ENCODE measurements at places on chromosomes 6 and 20.

GRCh38 chr20:46021361-46022359 lies 7.4 kb upstream of the SLC12A5 start:
- peak; percentile 79 for DNase-seq

- DNase-seq = no peak
Observed at GRCh38 chr20:1702328-1702727, 44.7 kb upstream of the SIRPG start.

DNA sequence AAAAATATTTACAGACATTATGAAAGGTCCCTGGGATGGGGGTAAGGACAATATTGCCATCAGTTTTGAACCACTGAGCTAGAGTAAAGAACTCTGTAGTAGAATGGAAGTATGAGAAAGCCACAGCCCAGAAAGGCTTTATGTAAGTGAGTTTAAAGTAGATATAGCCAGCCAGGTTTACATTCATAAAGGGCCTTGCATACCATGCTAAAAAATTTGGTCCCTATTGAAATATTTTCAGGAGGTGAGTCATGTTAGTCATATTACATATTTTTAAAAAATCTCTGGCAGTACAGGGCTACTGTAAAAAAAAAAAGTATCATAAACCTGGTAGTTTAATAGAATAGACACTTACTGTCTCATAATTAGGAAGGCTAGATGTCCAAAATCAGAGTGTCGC lies 3.5 kb downstream of the ZKSCAN8 start:
- no peak for DNase-seq

- DNase-seq = no peak
Observed at GRCh38 chr6:6981681-6982322, 126.0 kb upstream of the RREB1 start.
